ENCODE measurements at places on chromosomes 12 and 14.

DNA sequence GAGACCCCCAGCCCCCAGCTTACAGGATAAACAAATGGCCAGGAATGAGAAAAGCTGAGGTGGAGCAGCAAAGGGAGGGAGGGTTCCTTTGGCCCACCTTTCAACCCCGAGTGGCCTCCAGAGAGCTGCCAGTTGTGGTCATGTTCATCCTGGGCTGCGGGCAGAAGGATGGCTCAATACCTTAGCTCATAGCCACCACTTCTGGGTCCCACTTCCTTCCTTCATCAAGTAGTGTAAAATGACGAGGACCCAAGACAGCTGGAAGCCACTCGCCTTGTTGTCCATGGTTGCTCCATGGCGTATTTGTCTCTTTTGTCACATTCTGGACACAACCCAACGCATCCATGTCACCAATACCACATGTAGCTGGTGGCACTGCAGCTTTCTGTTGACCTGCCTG lies 24.2 kb downstream of the CRACR2A start:
- no peak for DNase-seq

DNA sequence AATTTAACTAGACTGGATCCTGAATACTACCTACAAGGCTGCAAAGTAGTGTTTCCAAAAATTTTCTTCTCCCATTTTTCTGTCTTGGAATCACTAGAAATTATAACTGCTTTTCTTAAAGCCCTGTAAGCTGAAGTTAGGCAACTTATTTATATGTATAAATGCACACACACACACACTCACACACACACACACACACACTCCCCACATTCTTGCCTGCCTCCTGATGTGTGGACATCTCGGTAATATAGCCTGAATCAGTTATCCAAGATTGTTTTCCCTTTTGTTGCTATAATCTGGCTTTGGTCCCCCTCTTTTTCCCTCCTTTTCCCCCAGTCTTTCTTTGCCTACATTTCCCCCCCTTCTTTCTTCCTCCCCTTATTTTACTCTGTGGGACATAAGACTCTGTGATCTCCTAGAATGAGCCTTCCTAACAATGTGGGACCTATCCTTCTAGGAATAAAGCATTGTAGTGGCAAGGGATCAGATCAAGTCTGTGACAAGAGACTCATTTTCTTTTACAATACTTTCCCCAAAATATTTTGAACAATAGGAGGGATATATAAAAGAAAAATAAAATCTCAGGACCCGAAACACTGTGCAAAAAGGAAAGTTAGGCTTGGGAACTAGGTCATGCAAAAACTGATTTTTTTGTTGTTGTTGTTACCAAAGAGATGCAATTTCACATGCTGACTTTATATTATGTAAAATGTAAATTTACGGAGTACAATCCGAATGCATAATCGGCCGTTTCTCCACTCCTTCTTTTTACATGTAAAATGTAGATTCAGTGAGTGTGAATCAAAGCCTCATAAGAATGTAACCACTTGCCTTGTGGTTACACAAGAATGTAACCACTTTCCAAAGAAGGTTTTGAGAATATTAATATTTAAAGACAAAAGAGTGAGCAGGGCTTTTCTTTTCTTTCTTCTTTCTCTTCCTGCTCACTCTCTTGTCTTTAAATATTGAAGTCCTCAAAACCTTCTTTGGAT lies 26.3 kb upstream of the CD69 start:
- DNase-seq, result no peak

DNA sequence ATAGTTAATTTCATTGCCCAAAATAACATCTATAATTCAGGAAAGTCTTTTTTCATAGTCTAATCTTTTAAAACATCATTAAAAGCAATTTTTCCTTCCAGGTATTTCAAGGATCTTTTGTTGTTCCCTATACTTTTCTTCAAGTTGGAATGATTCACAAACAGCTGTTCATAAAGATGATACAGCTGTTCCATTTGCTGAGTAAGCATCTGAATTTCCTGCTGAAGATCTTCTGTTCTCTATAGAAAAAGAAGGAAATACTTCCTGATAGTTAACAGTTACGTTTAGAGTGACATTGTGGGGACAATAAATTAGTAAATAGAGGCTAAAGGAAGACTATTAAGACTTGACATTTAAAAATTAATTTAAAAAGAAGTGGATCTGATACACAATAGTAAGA lies 30.3 kb upstream of the ESR2 start:
- DNase-seq, result no peak

DNA sequence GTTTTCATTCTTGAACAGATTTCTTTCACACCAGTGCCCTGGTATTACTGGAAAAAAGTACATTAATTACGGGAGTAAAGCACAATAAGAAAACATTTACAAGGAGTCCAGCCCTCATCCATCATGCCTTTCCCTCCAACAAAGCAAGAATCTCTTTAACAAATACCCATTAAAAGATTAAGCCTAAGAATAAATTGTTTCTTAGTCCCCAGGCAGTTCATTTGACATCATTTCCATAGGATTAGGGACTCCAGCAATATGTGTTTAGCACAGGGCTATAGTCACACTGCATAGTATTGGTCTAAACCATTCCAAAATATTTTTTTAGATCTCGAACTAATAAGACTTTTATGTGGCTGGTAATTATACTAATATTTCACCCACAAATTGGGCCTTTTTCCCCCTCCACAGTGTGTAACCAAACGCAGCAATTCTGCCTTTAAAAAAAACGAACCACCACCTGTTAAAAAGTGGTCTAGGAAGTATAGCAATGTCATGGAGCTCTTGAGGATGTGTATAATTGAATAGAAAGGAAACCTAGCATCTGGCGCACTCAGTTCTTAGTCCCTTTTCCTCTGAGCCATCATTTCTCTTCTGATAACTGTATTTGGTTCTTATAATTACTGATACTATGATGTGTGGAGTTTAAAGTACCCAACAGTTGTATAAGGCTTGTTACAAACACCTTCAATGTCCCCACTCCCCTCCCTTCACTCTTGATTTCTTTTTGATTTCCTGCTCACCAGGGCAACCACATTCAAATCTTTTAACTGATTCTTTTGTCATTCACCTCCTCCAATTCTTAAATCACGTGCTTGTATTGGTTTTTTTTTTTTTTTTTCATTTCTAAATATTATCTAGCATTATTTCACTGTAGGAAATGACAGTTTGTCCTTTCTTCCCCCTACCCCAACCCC lies 138.7 kb downstream of the ETV6 start:
- DNase-seq, result no peak

- DNase-seq, result no peak
Measured at GRCh38 chr12:128109636-128110035, 157.3 kb upstream of the TMEM132C start.

DNA sequence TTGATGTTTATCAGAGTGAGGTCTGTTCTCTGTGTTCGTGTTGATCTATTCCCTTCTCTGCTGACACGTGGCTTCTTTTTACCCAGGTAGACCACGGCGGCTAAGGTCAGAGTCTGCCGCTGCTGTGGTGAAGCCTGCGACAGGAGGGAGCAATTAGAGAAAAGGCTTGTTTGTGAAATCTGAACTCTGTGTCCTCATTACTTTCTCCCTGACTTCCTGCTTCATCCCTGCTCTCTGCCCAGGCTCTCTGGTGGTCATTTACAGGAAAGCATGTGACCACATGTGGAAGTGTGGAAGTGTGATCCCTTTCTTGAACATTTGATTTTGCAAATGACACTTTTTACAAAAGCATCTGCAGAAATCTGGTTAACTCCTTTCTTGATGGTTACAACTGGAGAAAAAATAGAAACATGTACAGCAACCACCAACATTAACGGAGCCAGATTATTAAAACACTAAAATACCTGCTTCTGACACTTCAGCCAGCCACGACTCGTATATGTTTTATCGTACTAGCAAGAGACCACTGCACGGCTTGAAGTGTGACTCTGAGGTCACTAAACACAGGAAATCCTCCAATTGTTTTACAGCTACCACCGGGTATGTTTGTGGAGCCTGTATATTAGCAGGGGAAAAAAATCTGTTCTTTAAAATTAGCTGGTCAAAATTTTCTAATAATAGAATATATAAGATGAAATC lies 388.6 kb upstream of the TMPO start:
- no peak for DNase-seq

DNA sequence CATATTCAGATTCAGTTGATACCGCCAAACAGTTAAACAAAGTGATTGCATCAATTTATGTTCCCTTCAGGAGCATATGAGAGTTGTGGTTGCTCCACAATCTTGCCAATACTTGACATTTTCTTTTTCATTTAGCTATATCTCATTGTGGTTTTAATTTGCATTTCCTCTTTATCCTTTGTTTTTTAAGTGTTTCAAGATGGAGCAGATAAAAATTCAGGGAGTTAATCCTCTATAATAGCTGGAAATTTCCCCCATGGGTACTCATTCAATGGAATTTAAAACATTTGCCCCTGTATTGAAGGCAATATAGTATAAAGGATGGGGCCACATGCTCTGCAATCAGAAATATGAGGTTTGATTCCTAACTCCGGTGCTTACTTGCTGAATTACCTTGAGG lies 1.1 kb upstream of the EXD2 start:
- no peak for DNase-seq

GRCh38 chr14:64119500-64119899 lies 174.7 kb downstream of the ESR2 start:
- DNase-seq, result no peak

DNA sequence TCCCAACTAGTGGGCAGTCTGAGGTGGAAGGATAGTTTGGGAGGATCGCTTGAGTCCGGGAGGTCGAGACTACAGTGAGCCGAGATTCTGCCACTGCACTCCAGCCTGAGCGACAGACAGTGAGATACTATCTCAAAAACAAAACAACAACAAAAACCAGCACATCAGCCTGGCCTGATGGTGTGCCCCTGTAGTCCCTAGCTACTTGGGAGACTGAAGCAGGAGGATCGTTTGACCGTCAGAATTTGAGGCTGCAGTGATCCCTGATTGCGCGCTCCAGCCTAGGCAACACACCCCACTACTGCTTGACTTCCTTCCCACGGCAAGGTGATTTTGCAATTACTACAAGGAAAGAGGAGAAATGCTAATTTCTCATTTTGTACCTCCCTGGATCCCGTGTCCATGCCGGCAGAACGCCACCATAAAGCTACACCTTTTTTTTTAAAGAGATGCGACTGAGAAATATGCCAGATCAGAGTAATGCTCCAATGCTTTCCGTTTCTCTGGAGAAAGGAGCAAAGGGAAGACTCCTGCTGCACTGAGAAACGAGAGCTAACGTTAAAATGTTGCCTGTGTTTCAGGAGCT lies 672 bp upstream of the SCFD1 start:
- peak; percentile 58 for DNase-seq

DNA sequence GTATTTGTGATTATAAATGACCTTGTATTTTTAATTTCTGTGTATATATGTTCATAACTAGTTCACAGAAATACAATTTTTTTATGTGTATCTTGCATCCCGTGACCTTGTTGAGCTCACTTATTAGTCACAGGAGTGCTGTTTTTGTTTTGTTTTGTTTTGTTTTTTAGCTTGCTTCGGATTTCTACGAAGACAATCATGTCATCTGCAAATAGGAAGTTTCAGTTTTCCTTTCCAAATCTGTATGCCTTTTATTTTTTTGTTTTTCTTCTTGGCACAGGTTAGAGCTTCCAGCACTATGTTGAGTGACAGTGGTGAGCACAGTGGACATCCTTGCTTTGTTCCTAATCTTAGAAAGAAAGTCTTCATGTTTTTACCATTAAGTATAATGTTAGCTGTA lies 229.2 kb upstream of the GARIN6 start:
- no peak for DNase-seq

DNA sequence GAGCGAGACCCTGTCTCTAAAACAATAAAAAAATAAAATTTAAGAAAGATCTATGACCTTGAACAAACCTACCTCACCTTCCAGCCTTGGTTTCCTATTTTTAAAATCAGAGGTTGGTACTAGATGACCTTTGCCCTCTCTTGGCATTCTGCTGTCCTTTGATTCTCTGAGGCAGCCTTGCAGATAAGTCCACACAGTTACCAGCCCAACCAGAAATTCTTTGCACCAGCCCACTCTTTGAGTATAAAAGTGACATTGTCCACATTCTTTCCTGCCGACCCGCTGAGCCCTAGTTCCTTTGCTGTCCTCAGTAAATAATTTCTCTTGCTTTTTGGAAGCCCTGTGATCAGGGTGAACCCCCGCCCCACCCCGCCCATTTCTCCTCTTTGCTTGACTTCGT lies 150.4 kb downstream of the PHETA1 start:
- no peak for DNase-seq

- peak; percentile 59 for DNase-seq
Measured at GRCh38 chr12:128914908-128915563, 61.8 kb downstream of the GLT1D1 start.

DNA sequence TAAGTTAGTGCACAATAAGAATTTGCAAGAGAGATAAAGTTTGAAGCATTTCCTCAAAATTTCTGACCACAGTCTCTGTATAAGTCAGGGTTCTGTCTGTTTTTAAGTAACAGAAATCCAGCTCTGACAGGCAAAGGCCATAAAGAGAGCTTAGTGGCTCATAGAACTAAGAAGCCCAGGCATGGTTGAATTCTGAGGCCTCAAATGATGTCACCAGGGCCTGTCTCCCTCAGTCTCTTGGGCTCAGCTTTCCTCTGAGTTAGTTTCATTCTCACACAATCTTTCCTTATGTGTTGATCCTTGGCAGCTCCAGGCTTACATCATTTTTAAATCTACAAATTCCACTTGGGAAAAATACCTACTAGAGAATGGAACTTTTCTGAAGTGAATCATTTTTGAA lies 173.4 kb upstream of the ATP2B1 start:
- no peak for DNase-seq

GRCh38 chr14:70995671-70996070 lies 88.4 kb downstream of the PCNX1 start:
- no peak for DNase-seq

DNA sequence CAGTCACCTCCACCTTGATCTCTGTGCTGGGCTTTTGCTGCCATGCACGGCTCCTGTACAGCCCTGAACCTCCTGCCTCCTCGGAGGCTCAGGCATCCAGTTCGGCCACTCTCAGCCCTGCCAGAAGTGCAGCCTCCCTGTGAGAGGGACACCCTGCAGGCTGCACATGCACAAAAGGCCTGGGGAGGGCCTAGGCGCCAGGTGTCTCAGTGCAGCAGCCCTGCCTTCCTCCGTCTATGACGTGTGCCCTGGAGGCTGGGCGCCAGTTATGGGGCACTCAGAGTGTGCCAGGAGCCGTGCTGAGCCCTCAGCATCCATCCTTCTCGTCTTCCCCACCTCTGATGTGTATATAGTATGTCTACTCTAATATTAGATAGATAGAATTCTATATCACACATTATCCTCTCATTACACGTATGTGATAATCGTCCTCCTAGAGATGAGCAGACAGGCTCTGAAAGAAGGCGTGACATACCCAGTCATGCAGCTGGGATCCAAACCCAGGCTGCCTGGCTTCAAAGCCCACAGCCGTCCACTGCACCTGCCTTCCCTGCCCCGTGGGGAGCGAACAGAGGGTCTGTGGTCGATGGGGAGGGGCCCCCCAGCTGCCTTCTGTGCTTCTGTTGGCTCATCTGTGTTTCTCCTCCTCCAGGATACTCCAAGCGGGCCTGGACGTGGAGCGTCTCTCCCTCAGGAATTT lies 101.1 kb downstream of the B4GALNT3 start:
- no peak for DNase-seq

- no peak for DNase-seq
Measured at GRCh38 chr12:84502180-84502860, 410.3 kb downstream of the SLC6A15 start.

GRCh38 chr12:105814283-105814682 lies 324.5 kb downstream of the NUAK1 start:
- no peak for DNase-seq

Data from activated CD8-positive, alpha-beta memory T cell treated with anti-CD3 and anti-CD28 coated beads for 24 hours (primary cell).